Ascending aorta (tissue), 2 donors: ENCODE measurements at places on chromosomes 3 and 15. TPM values are rescaled to one million over a fixed set of nuclear protein-coding genes. Genes with fewer than 3 reads are reported as not detected.

The DCBLD2 gene
- total RNA-seq, result 16.3 TPM

The SH2D7 gene
- total RNA-seq, result not detected

DNA sequence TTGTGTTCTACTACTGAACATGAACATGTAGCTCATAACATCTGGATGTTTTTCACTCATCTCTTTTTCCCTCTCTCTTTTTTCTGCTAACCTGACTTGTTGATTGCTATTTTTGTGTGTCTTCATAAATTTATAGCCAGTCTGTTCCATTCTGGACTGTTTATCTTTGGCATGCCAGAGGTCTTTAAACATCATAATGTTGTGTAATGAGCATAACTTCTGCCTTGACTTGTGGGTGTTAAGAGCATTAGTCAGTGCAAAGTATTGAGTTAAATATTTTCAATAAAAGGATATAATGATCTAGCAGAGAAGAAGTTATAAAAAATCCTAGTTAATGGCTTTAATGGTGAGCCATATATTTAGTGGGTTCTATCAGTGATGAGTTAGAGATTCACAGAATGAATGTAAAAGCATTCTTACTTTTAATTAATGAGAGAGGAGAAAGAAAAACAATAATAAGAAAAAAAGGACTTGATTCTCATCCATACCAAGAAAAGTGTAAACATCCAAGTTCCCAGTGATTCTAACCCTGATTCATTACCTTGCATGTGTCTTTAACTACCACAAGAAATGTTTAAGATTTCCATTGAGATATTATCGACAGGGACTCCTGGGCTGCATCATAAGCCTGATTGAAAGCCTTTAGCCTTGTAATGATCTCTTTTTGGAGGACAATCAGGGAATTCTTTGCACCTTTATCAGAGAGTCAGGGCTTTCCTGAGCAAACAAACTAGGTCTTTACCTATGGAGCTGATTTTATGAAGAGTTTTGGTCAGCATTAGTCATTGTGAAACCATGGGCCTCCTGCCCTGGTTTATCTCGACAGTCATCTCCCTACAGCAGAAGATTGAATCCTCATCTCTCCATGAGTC is 22.9 kb downstream of the MITF start:
- H3K4me1 ChIP-seq, result peaks cover 34% of the 10 kb centered on the region
- no peak overlapping the region for H3K4me3 ChIP-seq
- no peak overlapping the region for H3K27ac ChIP-seq
- DNase-seq, result no peak

GRCh38 chr3:190883973-190884832 is 21.7 kb upstream of the GMNC start:
- H3K36me3 ChIP-seq, result no peaks in the 10 kb centered on the region
- no peak overlapping the region for H3K27ac ChIP-seq
- DNase-seq, result no peak
- no peak overlapping the region for H3K4me3 ChIP-seq
- no peaks in the 10 kb centered on the region for H3K4me1 ChIP-seq
- no peaks in the 10 kb centered on the region for H3K27me3 ChIP-seq

DNA sequence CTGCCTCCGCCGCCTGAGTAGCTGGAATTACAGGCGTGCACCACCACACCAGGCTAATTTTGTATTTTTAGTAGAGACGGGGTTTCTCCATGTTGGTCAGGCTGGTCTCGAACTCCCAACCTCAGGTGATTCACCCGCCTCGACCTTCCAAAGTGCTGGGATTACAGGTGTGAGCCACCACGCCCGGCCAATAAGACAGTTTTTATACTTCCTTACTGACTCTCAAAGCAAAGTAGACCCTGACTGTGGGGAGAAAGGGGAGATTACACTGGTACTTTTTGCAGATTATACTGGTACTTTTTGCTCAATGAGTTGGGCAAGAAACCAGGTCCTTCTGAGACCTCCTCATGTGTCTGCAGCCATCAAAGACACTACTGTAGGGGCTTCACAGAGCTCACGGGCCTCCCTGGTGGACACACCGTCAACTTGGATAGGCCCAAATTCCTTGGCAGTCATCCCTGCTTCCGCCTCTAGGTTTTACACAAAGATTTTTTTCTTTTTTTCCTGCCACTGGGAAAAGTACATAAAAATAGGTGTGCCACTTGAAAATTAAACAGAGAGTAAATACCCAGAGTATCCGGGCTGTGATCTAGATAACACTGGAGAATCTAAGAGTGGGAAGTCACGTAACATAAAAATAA is 143.3 kb upstream of the WNT5A start:
- H3K27ac ChIP-seq, result no peak overlapping the region
- no peaks in the 10 kb centered on the region for H3K27me3 ChIP-seq
- H3K4me1 ChIP-seq, result no peaks in the 10 kb centered on the region
- DNase-seq, result no peak
- no peak overlapping the region for H3K4me3 ChIP-seq

The LCMT2 gene
- 1.2 TPM for total RNA-seq

- H3K27ac ChIP-seq, result peak within 1 kb of the TSS; percentile 94
- peak within 1 kb of the TSS; percentile 94 for H3K4me3 ChIP-seq
- H3K36me3 ChIP-seq, result no peaks in the 10 kb centered on the region
Measured at GRCh38 chr3:93973131-93974126, at the start of gene PROS1. Gene PROS1 (minus strand): TSS chr3:93973896. CDS start chr3:93973749, 147 bp downstream.

The TM6SF1 gene
- 6.3 TPM for total RNA-seq

GRCh38 chr15:99657996-99658395 is 75.2 kb downstream of the LYSMD4 start:
- H3K36me3 ChIP-seq, result no peaks in the 10 kb centered on the region
- H3K27me3 ChIP-seq, result no peaks in the 10 kb centered on the region
- H3K27ac ChIP-seq, result no peak overlapping the region
- peaks cover 11% of the 10 kb centered on the region for H3K4me1 ChIP-seq
- no peak for DNase-seq

GRCh38 chr3:110736332-110736731 is 335.3 kb upstream of the NECTIN3 start:
- H3K4me1 ChIP-seq, result no peaks in the 10 kb centered on the region
- DNase-seq, result no peak
- H3K36me3 ChIP-seq, result no peaks in the 10 kb centered on the region

The UBE3A gene
- 34.1 TPM for total RNA-seq

The PTPRG gene
- total RNA-seq, result 129 TPM

DNA sequence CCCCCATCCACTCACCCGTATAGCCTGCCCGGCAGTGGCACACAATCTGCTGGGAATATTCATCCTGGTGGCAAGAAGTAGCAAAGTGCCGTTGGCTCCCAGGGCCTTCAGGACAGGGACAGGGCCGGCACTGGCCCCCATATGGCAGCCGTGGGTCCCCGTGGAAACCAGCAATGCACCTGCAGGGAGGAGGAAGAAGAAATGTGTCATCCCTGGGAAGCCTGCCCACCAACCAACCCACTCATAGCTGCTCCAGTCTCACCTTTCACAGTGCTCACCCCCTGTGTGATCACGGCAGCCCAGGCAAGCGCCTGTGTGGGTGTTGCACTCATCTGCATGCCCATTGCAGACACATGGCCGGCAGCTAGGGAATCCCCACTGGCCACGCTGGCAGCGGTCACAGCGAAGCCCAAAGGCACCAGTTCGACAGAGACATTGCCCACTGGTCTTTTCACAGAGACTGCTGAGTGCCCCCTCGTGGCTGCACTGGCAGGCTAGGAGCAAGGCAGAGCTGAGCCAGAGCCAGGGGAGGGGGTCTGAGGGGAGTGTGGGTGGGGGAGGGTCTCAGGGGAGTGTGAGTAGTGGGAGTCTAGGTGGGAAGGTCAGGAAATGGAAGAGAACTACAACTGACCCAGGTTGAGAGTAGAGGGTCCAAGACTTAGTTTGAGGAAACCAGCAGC is 4.5 kb upstream of the USP19 start:
- no peak overlapping the region for H3K27ac ChIP-seq
- no peak overlapping the region for H3K4me3 ChIP-seq
- H3K4me1 ChIP-seq, result no peaks in the 10 kb centered on the region

- H3K27ac ChIP-seq, result peak overlapping the region; percentile 30
- H3K4me1 ChIP-seq, result peaks cover 5% of the 10 kb centered on the region
- H3K36me3 ChIP-seq, result no peaks in the 10 kb centered on the region
- H3K4me3 ChIP-seq, result no peak overlapping the region
- DNase-seq, result no peak
Measured at GRCh38 chr15:55403531-55403930, 4.6 kb downstream of the CCPG1 start.

The SI gene
- not detected for total RNA-seq

GRCh38 chr3:73214846-73215245 is 153.4 kb downstream of the EBLN2 start:
- H3K36me3 ChIP-seq, result no peaks in the 10 kb centered on the region
- no peak for DNase-seq
- peaks cover 18% of the 10 kb centered on the region for H3K4me1 ChIP-seq
- no peak overlapping the region for H3K4me3 ChIP-seq
- no peaks in the 10 kb centered on the region for H3K27me3 ChIP-seq
- peak overlapping the region; percentile 62 for H3K27ac ChIP-seq

GRCh38 chr3:187850258-187850921 is 105.1 kb upstream of the BCL6 start:
- no peaks in the 10 kb centered on the region for H3K36me3 ChIP-seq
- H3K4me1 ChIP-seq, result no peaks in the 10 kb centered on the region
- DNase-seq, result no peak
- H3K27me3 ChIP-seq, result no peaks in the 10 kb centered on the region

DNA sequence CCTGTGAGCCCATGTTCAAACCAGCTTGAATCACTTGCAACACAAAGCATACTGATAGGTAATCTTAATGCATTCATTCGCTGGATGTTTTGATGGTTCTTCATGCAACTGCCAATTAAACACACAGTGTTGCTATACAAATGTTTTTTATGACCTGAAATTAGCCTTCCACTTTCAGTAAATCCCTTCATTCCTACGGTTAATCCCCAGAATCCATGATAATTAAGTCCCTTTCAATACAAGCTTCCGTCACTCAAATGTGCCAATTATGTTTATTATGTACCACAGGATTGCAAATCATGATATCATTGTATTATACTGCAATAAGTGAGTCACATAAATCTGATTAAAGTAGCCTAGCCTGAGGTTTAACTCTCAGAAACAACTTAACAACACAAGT is 14.5 kb upstream of the LYZL4 start:
- H3K27me3 ChIP-seq, result no peaks in the 10 kb centered on the region
- H3K4me1 ChIP-seq, result no peaks in the 10 kb centered on the region
- DNase-seq, result no peak
- H3K36me3 ChIP-seq, result no peaks in the 10 kb centered on the region

DNA sequence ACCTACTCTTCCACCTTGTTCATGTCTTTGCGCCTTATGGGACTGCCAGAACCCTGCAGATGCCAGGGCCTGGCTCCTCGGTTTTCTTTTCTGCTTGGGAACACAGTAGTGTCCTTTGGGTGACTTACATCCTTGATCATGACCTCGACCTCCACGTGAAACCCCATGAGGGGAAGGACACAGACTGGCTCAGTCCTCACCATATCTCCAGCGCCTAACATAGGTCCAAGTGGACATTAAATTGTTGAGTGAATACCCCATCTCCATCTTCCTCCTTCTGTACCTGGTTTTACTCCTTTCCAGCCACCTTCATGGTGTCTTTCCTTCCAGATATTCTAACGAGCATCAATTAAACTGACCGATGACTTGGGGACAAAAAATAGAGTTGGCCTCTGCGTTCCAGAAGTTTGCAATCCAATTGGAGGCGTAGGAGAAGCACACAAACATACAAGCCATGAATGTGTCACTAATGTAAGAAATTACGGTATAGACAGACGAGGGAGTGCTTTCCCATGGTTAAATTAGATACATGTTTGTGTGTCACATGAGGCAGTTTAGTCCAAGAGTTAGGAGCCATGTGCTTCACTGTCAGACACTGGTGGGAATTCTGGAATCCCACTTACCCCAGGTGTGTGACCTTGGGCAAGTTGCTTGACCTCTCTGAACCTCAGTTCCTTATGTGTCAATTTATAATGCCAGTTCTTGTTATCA is 907 bp upstream of the HERC1 start:
- H3K27ac ChIP-seq, result peak overlapping the region; percentile 83
- H3K4me1 ChIP-seq, result peaks cover 19% of the 10 kb centered on the region
- H3K27me3 ChIP-seq, result no peaks in the 10 kb centered on the region
- H3K4me3 ChIP-seq, result peak overlapping the region; percentile 81
- H3K36me3 ChIP-seq, result no peaks in the 10 kb centered on the region

- H3K4me3 ChIP-seq, result no peak overlapping the region
- H3K36me3 ChIP-seq, result no peaks in the 10 kb centered on the region
- H3K4me1 ChIP-seq, result no peaks in the 10 kb centered on the region
- DNase-seq, result no peak
- H3K27ac ChIP-seq, result no peak overlapping the region
Measured at GRCh38 chr3:4908433-4909156, 70.6 kb upstream of the BHLHE40 start.

DNA sequence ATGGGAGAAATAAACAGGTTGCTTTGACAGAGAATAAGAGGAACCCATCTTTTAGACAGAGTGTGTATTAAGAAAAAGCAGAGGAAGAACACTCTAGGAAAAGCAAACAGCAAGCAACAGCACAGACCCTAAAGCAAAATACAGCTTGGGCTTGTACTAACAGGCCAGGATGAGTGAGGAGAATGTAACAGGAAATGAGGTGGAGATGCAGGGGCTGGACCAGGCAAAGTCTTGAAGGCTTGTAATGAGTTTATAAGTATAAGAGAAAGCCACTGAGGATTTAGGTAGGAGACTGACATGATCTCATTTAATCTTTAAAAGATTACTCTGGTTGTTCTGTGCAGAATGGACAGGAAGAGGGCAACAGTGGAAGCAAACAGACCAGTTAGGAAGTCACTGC is 4.9 kb downstream of the UBR1 start:
- H3K4me3 ChIP-seq, result no peak overlapping the region
- no peaks in the 10 kb centered on the region for H3K27me3 ChIP-seq
- no peak overlapping the region for H3K27ac ChIP-seq
- no peak for DNase-seq
- peaks cover 10% of the 10 kb centered on the region for H3K36me3 ChIP-seq

GRCh38 chr3:123658118-123658851 is 73.4 kb upstream of the HACD2 start:
- H3K36me3 ChIP-seq, result peaks cover 55% of the 10 kb centered on the region
- H3K27ac ChIP-seq, result peak overlapping the region; percentile 96
- peaks cover 40% of the 10 kb centered on the region for H3K4me1 ChIP-seq
- DNase-seq, result peak; percentile 53

The OXTR gene
- total RNA-seq, result 150 TPM

DNA sequence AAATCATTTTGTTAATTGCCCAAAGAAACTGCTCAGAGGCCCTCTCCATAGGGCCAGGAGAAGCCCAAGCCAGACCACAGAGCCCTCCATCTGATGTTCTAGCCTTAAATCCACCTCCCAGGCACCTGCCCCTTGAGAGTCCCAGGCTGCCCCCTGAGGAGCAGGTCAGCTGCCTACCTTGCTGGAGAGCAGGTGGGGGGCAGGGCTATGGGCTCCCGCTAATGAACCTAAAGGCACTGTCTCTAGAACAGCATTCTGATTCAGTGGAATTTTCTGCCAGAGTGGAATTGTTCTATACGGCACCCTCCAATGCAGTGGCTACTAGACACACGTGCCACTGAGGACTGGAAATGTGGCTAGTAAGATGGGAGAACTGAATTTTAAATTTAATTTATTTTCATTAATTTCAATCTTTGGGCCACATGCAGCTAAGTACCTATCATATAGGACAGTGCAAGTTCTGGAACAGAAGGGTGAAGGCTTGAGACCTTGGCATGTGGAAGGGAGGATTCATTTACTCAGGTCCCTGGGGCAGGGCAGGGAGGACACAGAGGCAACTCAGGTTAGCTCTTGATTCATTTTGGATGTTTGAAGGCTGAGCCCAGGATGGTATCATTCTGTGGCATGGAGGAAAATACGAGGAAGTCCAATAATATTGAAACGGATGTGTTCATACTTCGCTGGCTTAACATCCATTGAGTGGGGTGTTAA is 11.4 kb downstream of the AMOTL2 start:
- H3K27ac ChIP-seq, result peak overlapping the region; percentile 81
- DNase-seq, result no peak
- H3K4me1 ChIP-seq, result peaks cover 95% of the 10 kb centered on the region
- H3K36me3 ChIP-seq, result peaks cover 92% of the 10 kb centered on the region

The XCR1 gene
- not detected for total RNA-seq
